ENCODE measurements at places on chromosomes 3 and 15. TPM values are rescaled to one million over a fixed set of nuclear protein-coding genes. Genes with fewer than 3 reads are reported as not detected.

DNA sequence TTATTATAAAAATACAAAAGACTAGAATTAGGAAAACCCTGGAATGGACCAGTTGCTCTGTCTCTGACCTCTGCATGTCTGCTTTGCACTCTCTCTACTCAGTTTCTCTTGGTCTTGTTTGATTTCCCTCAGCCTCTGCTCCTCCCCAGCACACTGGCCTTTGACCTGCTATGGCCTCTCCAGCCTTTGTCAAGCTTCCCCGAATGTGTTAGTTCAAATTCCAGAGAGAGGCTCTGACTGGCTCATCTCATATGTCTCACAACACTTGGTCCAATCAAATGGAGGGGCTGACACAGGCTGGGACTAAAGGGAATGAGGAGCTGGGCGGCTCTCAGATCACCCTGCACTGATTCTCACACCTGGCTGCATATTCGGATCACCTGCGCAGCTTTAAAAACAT is 52.4 kb upstream of the CMTM8 start:
- DNase-seq, result no peak
- no peak overlapping the region for H3K27ac ChIP-seq
- H3K27me3 ChIP-seq, result peaks cover 36% of the 10 kb centered on the region
- no peaks in the 10 kb centered on the region for H3K36me3 ChIP-seq
- no peaks in the 10 kb centered on the region for H3K4me1 ChIP-seq
- no peak overlapping the region for H3K4me3 ChIP-seq

- H3K4me1 ChIP-seq, result no peaks in the 10 kb centered on the region
- H3K4me3 ChIP-seq, result no peak overlapping the region
- no peak for DNase-seq
- no peak overlapping the region for H3K27ac ChIP-seq
- no peaks in the 10 kb centered on the region for H3K27me3 ChIP-seq
These were observed 581.5 kb downstream of the TBL1XR1 start for GRCh38 chr3:176615826-176616225.

DNA sequence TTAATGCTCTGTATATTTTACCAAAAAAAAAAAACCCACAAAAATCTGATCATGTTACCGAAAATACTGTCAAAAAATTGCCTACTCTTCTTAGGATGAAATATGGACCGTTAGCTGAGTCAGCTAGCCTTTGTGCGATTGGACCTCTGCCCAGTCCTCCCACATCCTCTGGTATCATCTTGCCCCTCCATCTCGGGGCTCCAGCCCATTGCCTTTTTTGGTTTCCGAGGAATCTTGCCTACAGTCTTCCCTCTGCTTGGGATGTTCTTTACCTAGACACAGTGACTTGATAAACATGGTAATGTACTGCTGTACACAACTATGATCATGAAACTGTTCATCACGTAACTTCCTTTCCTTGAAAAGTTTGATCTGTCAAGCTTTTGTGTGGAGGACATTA is 371.4 kb downstream of the SV2B start:
- no peaks in the 10 kb centered on the region for H3K27me3 ChIP-seq
- H3K36me3 ChIP-seq, result peaks cover 3% of the 10 kb centered on the region
- H3K4me1 ChIP-seq, result peaks cover 44% of the 10 kb centered on the region
- DNase-seq, result peak; percentile 64
- H3K4me3 ChIP-seq, result peak overlapping the region; percentile 38

Gene SCG5
- total RNA-seq, result 2.2 TPM

Gene CPEB1
- total RNA-seq, result not detected

GRCh38 chr15:49649987-49650386 is 29.1 kb downstream of the DTWD1 start:
- no peaks in the 10 kb centered on the region for H3K27me3 ChIP-seq
- no peak for DNase-seq
- no peak overlapping the region for H3K27ac ChIP-seq
- H3K36me3 ChIP-seq, result peaks cover 5% of the 10 kb centered on the region
- no peaks in the 10 kb centered on the region for H3K4me1 ChIP-seq

GRCh38 chr15:67977414-67978089 is 76.6 kb upstream of the PIAS1 start:
- no peak overlapping the region for H3K4me3 ChIP-seq
- no peaks in the 10 kb centered on the region for H3K4me1 ChIP-seq
- H3K27ac ChIP-seq, result no peak overlapping the region
- no peak for DNase-seq
- H3K36me3 ChIP-seq, result no peaks in the 10 kb centered on the region
- H3K27me3 ChIP-seq, result peaks cover 7% of the 10 kb centered on the region

DNA sequence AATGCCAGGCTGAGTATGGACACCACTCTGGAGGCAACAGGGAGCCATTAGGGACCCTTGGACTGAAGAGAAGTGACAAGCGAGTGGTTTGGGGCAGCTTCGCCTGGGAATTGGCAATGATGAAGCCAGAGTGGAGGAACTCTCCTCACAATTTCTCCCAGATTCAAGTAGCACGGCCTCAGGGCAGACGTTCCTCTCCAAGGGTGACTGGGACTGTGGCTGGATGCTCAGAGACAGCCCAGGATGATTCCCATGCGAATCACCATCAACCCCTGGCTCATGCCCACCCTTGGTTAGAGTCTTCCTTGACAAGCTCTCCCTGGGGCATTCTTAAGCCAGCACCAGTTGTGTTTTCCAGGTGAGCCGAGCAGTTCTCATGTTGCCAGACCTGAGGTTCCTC is 16.3 kb upstream of the DOCK3 start:
- H3K4me1 ChIP-seq, result peaks cover 19% of the 10 kb centered on the region
- no peaks in the 10 kb centered on the region for H3K27me3 ChIP-seq
- H3K27ac ChIP-seq, result no peak overlapping the region
- no peaks in the 10 kb centered on the region for H3K36me3 ChIP-seq
- no peak for DNase-seq
- no peak overlapping the region for H3K4me3 ChIP-seq

DNA sequence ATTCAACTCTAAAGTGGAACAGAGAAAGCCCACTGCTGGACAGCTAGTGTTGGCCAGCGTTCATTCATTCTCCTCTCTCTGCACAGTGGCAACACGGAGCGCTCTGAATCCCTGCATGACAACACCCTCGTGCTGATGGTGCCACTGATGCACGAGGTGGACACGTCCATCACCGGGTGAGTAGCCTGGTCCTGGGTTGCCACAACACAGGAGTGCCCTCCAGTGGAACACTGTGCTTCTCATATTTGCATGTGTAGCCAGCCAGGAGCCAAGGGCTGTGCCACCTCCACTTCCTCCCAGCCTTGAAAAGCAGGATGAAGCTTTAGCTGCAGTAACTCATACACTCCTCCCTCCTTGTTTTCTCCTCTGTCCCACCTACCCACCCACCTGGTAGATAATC is 120.0 kb upstream of the CTDSPL start:
- H3K36me3 ChIP-seq, result no peaks in the 10 kb centered on the region
- peaks cover 7% of the 10 kb centered on the region for H3K27me3 ChIP-seq
- H3K4me1 ChIP-seq, result no peaks in the 10 kb centered on the region
- no peak overlapping the region for H3K27ac ChIP-seq

GRCh38 chr3:188949456-188949855 is 222.3 kb upstream of the TPRG1 start:
- H3K27ac ChIP-seq, result no peak overlapping the region
- peaks cover under 1% of the 10 kb centered on the region for H3K36me3 ChIP-seq
- DNase-seq, result no peak
- no peak overlapping the region for H3K4me3 ChIP-seq
- peaks cover 10% of the 10 kb centered on the region for H3K27me3 ChIP-seq
- peaks cover 28% of the 10 kb centered on the region for H3K4me1 ChIP-seq

Gene LRTM1
- not detected for total RNA-seq

DNA sequence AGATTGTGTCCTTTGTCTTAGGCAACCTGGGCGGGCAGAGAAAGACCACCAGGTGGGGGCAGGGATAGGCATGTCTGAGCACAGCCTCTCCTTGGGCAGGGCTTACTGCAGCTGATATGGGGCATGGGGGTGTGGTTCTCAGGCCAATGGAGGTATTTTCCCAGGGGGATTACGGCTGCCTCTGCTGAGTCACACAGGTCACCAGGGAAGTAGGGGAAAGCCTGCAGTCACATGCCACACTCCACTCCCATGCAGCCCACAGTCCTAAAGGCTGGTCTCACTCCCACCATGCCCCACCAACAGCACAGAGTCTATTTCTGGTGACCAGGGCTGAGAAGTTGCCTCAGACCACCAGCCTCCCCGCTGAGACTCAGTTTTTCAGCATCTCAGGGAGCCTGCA is 466.4 kb downstream of the DIPK2A start:
- H3K36me3 ChIP-seq, result no peaks in the 10 kb centered on the region
- no peaks in the 10 kb centered on the region for H3K4me1 ChIP-seq
- no peak for DNase-seq
- no peak overlapping the region for H3K4me3 ChIP-seq

- DNase-seq, result no peak
- no peaks in the 10 kb centered on the region for H3K36me3 ChIP-seq
- peaks cover 2% of the 10 kb centered on the region for H3K27me3 ChIP-seq
- H3K4me1 ChIP-seq, result peaks cover 10% of the 10 kb centered on the region
- peak overlapping the region; percentile 19 for H3K27ac ChIP-seq
These were observed 43.7 kb downstream of the PCSK6 start for GRCh38 chr15:101445562-101446517.

Gene CFAP20DC
- 0.98 TPM for total RNA-seq

DNA sequence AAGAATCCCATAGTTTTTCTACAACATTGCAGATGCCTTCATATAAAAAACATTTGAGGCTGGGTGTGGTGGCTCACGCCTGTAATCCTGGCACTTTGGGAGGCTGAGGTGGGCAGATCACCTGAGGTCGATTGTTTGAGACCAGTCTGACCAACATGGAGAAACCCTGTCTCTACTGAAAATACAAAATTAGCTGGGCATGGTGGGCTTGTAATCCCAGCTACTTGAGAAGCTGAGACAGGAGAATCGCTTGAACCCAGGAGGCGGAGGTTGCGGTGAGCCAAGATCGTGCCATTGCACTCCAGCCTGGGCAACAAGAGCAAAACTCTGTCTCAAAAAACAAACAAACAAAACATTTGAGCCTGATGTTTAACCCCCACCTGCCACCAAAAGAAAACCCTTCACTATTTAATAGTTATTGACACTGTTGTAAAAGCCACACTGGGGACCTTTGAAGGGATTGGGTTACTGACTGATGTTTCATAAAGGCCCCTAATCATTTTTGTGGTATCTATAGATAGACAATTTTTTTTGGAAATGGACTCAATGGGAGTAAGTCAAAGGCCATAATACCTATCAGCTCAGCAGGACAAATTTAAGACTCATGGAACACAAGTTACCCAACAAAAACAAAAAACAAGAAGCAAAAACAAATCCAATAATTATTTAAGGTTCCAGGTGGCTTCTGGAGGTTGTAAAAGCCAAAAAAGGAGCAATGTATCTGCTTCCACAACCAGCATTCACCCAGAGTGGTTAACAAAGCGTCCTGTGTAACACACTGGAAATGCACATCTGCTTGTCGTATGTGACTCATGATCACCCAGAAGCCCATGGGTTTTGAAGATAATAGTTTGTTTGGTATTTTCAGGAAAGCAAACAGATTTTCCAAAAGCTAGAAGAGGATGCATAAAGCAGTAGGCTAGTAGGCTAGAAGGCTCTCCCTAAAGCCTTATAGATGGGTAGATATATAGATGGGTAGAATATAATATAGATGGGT is 41.2 kb downstream of the CDCP1 start:
- peaks cover 62% of the 10 kb centered on the region for H3K4me1 ChIP-seq
- H3K27me3 ChIP-seq, result peaks cover 19% of the 10 kb centered on the region
- H3K4me3 ChIP-seq, result peak overlapping the region; percentile 62
- peaks cover 21% of the 10 kb centered on the region for H3K36me3 ChIP-seq
- H3K27ac ChIP-seq, result peak overlapping the region; percentile 89

DNA sequence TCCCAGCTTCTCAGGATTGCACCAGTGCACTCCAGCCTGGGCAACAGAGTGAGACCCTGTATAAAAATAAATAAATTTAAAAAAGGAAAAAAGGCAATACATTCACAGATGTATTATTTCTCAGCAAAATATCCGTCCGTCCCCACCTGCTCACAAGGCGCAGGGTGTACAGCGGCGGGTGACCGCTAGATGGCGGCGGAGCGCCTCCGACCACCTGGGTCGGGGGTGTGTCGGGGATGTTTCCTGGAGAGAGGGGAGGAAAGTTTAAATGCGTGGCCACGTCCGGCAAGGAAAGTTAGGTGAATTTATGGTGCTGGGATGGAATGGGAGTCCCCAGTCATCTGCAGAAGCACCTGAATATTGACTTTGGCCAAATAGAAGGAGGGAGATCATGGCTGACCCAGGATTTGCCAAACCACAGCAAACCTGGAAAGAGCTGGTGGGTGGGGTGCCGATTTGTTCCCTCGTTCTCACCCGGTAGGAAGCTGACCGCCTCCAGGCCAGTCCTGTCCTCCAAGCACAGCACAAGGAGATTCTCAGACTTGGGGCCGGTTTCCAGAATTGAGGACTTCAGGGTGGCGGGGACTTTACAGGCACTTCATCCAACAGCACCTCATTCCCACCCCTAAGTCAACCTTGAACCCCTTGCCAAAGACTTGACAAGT is 88.3 kb downstream of the TMEM266 start:
- peaks cover 6% of the 10 kb centered on the region for H3K4me1 ChIP-seq
- peak; percentile 91 for DNase-seq
- H3K27ac ChIP-seq, result no peak overlapping the region
- H3K4me3 ChIP-seq, result peak overlapping the region; percentile 38

- DNase-seq, result no peak
- peaks cover 24% of the 10 kb centered on the region for H3K4me1 ChIP-seq
- no peak overlapping the region for H3K27ac ChIP-seq
- no peak overlapping the region for H3K4me3 ChIP-seq
These were observed 10.3 kb downstream of the BCL2A1 start for GRCh38 chr15:79960502-79961212.

- no peak for DNase-seq
- no peak overlapping the region for H3K27ac ChIP-seq
- no peaks in the 10 kb centered on the region for H3K4me1 ChIP-seq
- no peak overlapping the region for H3K4me3 ChIP-seq
These were observed 125.6 kb downstream of the LRRK1 start for GRCh38 chr15:101044625-101045235.

DNA sequence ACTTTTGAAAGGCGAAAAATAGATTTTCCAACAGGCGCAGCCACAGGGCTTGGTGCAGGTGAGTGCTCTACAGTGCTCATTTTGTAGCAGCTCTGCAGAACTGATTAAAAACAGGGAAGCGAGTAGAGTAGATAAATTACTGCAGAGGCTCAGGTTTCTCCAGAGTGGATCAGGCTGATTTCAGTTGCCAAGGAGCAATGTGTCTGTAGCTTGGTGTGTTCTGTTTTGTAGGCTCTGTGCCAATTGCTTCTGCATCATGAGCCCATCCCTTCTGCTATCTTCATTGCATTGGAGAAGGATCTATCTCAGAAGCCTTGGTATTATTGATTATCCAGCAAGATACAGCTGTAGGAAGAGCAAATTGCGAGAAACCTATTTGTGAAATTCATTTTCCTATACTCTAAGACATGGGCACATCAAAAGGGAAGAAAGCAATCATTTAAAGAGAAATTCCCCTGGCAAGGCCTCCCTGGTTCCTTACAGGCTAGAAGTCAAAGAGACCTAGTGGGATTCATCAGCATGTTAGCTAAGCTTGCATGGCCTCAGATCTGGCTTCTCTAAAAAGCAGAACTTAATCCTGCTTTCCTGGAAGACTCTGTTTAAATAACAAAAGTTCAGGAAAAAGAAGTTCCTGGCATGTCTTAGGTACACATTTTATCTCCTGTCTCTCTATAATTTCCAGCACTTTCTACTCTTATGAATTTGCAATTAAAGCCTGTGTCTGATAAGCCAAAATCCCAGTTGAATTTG is 432.4 kb upstream of the ATP10A start:
- no peaks in the 10 kb centered on the region for H3K36me3 ChIP-seq
- no peak overlapping the region for H3K4me3 ChIP-seq
- H3K27ac ChIP-seq, result no peak overlapping the region
- DNase-seq, result no peak
- no peaks in the 10 kb centered on the region for H3K4me1 ChIP-seq

- no peak overlapping the region for H3K27ac ChIP-seq
- H3K27me3 ChIP-seq, result peaks cover 3% of the 10 kb centered on the region
- H3K4me1 ChIP-seq, result peaks cover 2% of the 10 kb centered on the region
- no peaks in the 10 kb centered on the region for H3K36me3 ChIP-seq
- no peak overlapping the region for H3K4me3 ChIP-seq
These were observed 3.3 kb downstream of the STRA6 start for GRCh38 chr15:74199297-74199652.
